Activated CD8-positive, alpha-beta memory T cell treated with anti-CD3 and anti-CD28 coated beads, Interleukin-2, amount 50 U/mL, for 4 hours (primary cell): ENCODE measurements at places on chromosomes 2 and 18.

DNA sequence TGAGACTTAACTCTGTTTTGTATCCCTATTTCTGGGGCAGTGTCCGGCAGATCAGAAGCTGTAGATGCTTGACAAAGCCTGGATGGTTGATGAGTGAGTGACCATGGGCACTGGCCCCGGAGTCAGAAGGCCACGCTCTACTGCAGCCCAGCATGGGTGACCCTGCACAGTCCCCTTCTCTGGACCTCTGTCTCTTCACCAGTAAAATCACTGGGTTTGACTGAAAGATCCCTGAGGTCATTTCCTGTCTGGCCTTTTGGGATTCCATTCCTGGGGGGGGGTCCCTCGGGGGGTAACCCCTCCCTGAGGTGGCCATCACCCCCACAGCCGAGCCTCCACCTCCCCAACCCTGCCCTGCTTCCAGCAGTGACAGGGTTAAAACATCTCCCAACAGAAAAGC, 31.7 kb downstream of the MRPL35 start:
- DNase-seq, result no peak

DNA sequence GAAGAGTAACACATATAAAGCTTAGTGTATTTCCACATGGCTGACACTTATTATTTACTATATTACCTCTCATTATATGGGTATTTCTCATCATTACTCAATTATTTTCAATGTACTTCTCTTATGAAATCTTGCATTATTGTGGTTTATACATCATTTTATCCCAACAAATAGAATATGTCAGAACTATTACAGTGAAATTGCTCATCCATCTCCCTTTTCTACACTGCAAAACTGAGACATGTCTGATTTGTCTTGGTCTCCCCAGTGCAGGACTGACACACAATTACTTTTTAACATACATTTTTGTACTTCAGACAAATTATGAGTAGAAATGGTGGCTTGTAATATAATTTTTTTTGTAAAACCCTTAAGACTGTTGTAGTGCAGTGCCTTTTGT, 600.9 kb downstream of the PLCL1 start:
- DNase-seq, result no peak

- no peak for DNase-seq
Observed at GRCh38 chr18:53603276-53603675, 621.2 kb downstream of the MBD2 start.

- DNase-seq, result no peak
Observed at GRCh38 chr18:9782073-9782857, 74.2 kb downstream of the RAB31 start.

- DNase-seq, result no peak
Observed at GRCh38 chr18:7237673-7238272, 6.9 kb downstream of the LRRC30 start.

GRCh38 chr2:203730076-203730729, 23.8 kb downstream of the CD28 start:
- no peak for DNase-seq

DNA sequence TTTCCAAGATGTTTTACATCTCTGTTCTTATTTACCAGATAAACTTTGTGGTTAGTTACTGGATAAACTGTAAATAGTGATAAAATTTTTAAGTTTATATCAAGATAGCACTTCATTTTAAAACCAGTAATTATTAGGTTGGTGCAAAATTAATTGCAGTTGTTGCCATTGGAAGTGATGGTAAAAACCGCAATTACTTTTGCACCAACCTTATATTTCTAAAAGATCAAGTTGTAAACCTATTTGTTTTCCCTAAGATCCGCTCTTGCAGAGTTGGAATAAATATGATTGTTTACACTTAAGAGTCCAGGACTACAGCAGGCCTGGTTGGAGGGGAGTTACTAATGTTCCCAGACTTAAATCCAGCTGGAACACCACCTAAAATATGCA, 479 bp upstream of the AOX1 start:
- DNase-seq, result no peak

- no peak for DNase-seq
Observed at GRCh38 chr18:58967751-58968254, 103.1 kb downstream of the ZNF532 start.

DNA sequence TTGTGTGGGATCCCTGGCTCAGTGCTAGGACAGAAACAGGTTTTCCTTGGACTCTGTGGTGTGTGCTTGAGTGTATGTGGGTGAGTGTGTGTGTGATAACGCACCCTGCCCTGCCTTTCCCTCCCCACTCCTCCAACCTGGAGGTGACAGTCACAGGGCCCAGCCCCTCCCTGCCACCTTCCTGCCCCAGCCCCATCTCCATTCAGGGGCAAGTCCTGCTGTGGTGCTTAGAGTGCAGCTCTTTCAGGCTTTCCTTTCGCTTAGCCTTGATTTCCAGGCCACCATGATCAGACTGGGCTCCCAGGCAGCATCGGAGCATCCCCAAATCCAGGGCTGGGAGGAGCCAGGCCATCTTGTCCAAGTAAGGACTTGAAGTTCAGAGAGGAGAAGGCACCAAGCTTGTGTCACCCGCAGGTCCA, 185.2 kb downstream of the ZFP36L2 start:
- no peak for DNase-seq

DNA sequence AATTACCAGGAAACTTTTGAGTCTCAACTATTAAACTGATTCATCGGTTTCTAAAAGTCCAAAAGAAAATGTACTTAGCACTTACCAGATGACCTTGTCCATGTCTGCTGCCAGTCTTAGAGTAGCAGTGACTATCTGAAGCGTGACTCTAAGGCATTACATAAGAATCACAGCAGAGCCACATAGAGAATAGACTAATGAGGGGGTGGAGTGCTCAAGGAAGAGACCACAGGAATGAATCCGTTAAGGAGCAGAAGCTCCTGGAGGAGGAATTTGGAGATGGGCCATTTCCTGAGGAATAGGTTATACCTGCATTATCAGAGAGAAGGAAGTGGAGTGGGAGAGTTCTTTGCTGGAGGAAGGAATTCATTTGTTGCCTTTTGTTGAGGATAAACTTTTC, 116.0 kb downstream of the MAP3K20 start:
- DNase-seq, result no peak

DNA sequence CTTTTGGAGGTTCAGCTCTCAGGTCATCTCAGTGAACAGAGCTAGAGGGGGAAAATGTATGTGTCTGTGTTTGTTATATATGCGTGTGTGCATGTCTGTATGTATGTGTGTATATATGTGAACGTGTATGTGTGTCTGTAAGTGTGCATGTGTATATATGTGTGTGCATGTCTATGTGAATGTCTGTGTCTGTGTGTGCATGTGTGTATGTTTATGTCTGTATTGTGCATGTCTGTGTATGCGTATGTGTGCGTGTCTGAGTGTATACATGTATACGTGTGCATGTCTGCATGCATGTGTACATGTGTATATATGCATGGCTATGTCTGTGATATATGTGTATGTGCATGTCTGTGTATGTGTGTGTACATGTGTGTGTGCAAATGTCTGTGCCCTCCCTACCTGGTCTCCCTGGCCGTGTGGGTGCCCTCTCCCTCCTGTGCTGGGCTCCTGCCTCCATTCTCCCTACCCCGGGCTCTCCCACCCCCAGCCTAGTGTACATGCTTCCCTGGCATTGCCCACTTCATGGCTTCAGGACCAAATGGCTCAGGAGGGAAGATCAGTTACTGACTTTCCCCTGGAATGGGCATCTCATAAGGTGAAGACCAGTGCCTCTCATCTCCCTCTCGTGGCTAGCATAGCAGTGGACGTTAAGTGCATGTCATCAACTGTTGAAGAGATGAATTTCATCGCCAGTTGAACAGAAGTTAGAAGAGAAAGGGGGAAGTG, 49.9 kb downstream of the TRAF3IP1 start:
- no peak for DNase-seq

- no peak for DNase-seq
Observed at GRCh38 chr18:74477771-74478170, 18.4 kb upstream of the CNDP2 start.

GRCh38 chr2:163658556-163658955, 77.3 kb downstream of the FIGN start:
- DNase-seq, result no peak

DNA sequence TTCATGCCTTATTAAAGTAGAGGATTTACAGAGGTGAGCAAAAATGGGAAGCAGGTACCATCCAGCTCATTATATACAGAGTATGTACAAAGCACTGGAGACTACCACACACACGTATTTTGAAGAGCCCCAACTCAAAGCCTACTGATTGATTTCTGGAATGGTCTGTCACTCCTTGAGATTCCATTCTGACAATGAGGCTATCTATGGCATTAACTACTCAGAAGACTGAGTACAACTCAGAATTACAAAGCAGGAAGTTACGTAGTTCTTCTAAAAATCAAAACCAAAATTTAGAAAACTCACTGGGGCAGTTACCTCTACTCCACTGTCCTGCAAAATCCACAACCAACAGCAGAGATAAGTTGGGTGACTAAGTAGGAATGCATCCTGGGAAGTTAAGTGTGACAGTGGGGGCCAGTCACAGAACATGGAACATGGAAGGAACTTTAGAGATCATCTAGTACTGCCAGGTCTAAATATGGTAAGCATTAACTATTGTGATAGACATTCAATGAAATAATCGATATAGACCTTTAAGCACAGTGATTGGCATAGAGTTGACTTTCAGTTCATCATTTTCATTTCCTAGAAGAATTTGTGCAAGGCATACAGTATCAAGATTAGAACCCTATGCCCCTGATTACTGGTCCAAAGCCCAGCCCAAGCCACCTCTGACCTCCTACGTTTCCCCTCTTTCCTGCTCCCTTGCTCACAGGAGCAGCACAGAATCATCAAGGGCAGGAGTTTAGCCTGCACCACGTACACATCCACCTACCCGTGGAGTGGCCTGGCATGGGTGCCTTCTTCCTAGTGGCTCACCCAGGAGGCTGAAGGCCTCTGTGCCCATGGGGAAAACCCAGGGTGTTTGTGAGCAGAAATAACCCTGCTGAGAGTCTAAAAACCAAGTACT, 80.1 kb upstream of the FOSL2 start:
- no peak for DNase-seq

- no peak for DNase-seq
Observed at GRCh38 chr2:161796192-161796591, 172.0 kb downstream of the SLC4A10 start.

DNA sequence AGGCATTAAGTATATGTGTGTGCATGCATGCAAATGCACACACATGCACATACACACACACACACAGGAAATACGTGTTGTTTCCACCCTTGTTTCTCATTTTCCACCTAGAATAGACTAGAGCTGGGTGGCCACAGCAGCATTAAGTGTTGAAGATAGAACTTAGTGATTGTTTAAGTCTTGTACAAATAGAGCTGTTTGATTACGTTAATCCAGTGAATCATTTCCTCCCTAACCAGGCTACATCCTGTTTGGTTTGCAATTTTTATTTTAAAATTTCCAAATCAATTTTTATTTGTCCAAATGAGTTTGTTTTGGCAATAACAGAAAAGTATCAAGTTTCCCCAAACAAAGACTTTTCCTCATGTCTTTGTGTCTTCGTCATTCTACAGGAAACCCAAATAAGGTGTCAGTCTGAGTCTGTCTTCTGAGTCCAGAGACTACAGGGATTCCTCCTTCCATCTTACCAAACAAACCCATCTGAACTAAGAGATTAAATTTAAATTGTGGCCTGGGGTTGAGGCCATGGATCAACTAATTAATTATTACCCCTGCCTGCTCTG, 74.6 kb upstream of the GALNT5 start:
- no peak for DNase-seq

- no peak for DNase-seq
Observed at GRCh38 chr2:45728458-45728942, 77.0 kb downstream of the PRKCE start.

GRCh38 chr2:36587556-36587955, 10.4 kb downstream of the FEZ2 start:
- no peak for DNase-seq

- no peak for DNase-seq
Observed at GRCh38 chr2:56687169-56687568, 503.4 kb downstream of the CCDC85A start.

DNA sequence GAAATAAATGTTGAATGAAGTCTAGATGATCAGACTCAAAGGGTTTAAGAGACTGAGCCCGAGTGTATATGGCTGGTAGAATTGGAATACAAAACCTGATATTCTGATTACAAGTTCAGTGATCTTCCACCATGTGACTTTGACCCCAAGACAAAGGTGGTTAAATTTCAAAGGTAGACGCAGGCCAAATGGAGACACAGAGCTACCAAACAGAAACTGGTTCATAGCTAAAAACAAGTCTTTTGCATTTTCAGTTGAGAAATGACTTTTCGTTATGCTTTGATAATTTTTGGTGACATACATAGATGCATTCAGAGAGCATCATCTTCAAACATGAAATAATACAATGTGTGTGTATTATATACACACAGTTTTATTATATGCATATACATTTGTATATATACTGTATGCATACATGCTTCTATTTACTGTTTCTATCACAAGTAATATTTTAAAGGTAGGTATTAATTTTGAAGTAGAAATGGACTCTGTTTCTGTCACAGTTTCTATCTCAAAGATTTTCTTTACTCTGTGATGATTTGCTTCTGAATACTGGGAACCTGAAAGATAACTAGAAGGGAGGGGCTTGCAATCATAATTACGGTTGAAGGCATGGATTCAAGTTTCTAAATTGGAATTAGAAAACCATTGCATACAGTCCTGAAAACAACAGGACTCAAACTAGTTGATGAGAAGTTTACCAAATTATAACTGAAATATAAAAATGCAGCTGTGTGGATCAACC, 142.3 kb downstream of the ABCA12 start:
- no peak for DNase-seq

- DNase-seq, result no peak
Observed at GRCh38 chr2:119671016-119671415, 8.0 kb upstream of the TMEM177 start.

DNA sequence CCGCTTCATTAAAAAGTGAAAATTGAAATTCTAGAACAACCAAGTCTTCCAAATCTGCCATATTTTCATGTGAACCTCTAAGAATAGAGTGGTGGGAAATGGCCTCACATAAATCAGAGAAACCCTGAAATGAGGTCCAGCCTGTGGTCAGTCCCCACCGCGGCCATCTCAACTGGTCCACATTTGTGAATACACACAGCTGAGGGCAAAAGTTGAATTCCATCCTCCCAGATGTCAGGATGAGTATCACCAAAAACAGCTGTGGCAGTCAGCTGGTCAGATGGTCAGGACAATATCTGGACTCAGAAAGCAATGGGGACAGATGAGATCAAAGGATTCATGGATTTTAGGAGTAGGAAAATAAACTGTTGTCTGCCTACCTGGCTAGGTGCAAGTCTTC, 219.4 kb upstream of the NCKAP5 start:
- no peak for DNase-seq

GRCh38 chr2:53455094-53455493, 312.5 kb upstream of the CHAC2 start:
- DNase-seq, result no peak

DNA sequence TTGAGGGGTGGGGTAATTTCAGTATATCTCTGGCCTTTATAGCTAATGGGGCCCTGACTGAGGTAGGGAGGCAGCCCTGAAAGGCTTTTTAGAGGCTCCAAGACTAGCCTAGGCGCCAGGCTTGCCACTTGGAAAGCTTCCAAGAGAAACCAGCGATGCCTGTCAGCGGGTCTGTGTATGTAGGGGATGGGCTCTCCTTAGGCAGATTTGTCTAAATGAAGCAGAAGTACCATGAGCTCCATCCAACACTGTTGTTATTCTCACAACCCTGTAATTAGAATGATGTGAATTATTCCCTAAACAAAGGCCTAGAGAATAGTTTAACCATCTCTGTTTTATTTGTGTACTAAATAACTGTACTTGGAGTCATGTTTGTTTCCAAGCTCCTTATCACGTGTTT, 138.1 kb downstream of the B3GNT2 start:
- DNase-seq, result no peak

GRCh38 chr2:189298038-189298437, 118.5 kb upstream of the COL5A2 start:
- no peak for DNase-seq

- no peak for DNase-seq
Observed at GRCh38 chr2:48768669-48769068, 13.1 kb upstream of the LHCGR start.
